ENCODE measurements at places on chromosomes 2 and 18.

- no peak for DNase-seq
Observed at GRCh38 chr2:43142921-43143438, 83.4 kb downstream of the ZFP36L2 start.

- no peak for DNase-seq
Observed at GRCh38 chr18:41395695-41396094, 559.3 kb upstream of the PIK3C3 start.

DNA sequence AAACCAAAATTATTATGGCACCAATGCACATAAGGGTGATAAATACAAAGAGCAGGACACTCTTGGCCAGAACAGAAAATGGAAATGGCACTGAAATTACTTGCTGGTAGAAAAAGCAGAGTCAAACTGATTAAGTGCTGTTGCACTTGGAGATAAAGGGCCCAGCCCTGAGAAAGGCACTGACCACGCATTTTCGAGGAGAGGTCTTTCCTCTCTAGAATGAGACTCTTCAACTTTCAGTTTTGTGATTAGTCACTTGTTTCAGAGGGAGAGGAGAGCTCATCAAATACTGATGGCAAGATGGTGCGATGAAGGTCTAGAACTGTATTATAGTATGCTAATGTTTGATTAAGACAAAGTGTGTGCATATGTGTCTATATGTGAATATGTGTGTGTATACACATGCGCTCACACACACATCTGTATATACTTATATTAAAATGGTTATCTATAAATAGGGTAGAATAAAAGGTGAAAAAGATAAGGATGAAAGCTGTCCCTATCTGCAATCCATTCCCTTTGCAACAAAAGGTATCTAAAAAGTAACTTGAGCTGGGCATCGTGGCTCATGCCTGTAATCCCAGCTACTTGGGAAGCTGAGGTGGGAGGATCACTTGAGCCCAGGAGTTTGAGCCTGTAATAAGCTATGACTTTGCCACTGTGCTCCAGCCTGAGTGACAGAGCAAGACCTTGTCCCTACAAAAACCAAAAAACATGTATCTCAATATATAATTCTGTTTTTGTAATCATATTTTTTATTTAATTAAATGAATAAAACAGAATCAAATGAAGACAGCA, 48.8 kb upstream of the ZDBF2 start:
- DNase-seq: no peak

GRCh38 chr2:119350311-119350998, 16.2 kb downstream of the C2orf76 start:
- DNase-seq: peak; percentile 22

- no peak for DNase-seq
Observed at GRCh38 chr2:205865056-205865455, 182.8 kb downstream of the NRP2 start.

Measured in NCI-H1694 (cell line).